A549 treated with Hydrocortisone at 1 μM for 4 hours (cell line): ENCODE measurements at places on chromosomes 7 and 10. TPM values are rescaled to one million over a fixed set of nuclear protein-coding genes. Genes with fewer than 3 reads are reported as not detected.

Gene CYP51A1
- 40.1 to 58.4 TPM (median 42.9 TPM) in 5 replicates for total RNA-seq

Gene ZNF503
- 6.7 to 9.0 TPM (median 8.5 TPM) in 5 replicates for total RNA-seq

Gene SYNPO2L
- total RNA-seq, result 0.03 to 0.30 TPM (median 0.08 TPM) in 3 of 5 replicates, not detected in the others

Gene VOPP1
- 86.2 to 97.9 TPM (median 90.8 TPM) in 5 replicates for total RNA-seq

Gene NCF1
- 0.12 to 0.22 TPM (median 0.17 TPM) in 5 replicates for total RNA-seq

Gene SPAM1
- not detected in 5 replicates for total RNA-seq

Gene SGCE
- total RNA-seq, result 45.9 to 53.3 TPM (median 52.9 TPM) in 5 replicates

Gene ADCYAP1R1
- total RNA-seq, result 0.06 to 0.10 TPM in 2 of 5 replicates, not detected in the others

Gene FGFR2
- total RNA-seq, result 0.28 to 0.60 TPM (median 0.43 TPM) in 5 replicates

Gene STEAP4
- 0.03 to 0.07 TPM (median 0.05 TPM) in 3 of 5 replicates, not detected in the others for total RNA-seq

Gene PAPOLB
- not detected in 5 replicates for total RNA-seq

Gene IKZF1
- total RNA-seq, result not detected in 5 replicates

Gene SLC13A1
- not detected in 5 replicates for total RNA-seq

Gene OR6B1
- not detected in 5 replicates for total RNA-seq

Gene PGAM2
- not detected in 5 replicates for total RNA-seq

Gene TBX20
- total RNA-seq, result 1.4 to 2.9 TPM (median 2.2 TPM) in 5 replicates

Gene AKR1C8
- not detected in 5 replicates for total RNA-seq

Gene NEURL1
- 0.40 to 0.97 TPM (median 0.70 TPM) in 5 replicates for total RNA-seq
